ENCODE measurements at places on chromosomes 16 and 17.

DNA sequence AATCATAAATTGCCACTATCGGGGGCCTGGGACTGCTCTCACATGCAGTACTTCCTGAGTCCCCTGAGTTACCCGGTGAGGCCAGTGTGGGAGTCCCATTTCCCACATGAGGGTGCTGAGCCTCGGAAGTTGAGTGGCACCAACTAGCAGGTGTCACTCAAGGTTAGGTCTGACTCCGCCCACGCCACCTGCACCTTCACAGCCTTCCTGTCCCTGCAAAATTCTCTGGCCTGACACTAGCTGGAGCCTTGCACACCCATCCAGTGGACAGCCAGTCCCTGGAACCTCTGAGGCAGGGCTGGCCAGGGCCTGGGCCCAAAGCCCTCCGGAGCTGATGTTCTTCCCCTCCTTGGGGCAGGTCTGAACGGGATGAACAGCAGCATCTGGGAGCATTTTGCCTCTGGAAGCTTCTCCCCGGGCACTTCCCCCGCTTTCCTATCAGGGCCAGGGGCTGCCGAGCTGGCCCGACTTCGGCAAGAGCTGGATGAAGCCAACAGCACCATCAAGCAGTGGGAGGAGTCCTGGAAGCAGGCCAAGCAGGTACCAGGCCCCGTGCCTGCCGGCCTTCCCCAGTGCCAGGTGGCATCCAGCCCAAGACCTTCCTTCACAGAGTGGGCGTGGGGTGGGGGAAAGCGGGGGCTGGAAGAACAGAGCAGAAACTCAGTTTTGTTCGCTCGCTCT is 21.9 kb downstream of the UNC13D start:
- DNase-seq, result peak; percentile 51

DNA sequence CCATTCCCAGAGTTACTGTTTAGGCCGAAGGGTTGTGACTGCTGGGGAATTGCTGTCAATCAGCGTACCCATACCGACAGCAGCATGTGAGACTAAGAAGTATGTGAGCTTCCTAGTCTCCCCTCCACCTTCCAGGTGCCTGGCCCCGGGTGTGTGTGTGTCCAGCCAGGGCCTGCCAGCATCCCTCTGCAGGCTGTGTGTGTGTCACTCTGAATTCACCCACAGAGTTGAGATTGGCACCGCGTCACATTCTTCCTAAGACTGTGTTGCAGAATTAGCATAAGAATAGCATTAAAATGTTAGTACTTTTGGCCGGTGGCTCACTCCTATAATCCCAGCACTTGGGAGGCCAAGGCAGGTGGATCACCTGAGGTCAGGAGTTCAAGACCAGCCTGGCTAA is 31.8 kb downstream of the PRMT7 start:
- DNase-seq, result no peak

GRCh38 chr17:82551779-82552457 is 32.4 kb downstream of the FOXK2 start:
- DNase-seq, result peak; percentile 85

DNA sequence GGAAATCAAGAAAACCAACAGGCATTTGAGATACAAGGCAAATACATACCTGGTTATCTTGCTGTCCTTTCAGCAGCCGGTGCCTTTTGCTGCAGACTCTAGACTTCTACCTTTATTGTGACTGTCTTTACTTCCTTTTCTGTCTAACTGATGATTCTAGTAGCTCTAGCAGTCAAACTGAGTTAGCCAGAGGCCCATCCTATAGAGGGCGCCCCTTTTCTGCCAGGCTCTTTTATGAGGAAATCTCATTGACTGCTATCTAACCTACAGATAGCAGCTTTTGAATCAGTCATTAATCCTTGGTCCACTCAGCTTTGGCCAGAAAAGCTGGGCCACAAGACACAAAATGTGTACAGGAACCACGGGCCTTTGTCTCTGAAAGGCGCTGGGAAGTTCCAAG is 87.5 kb upstream of the WSB1 start:
- DNase-seq, result peak; percentile 9

- DNase-seq, result no peak
Measured at GRCh38 chr17:72359274-72359673, 238.5 kb downstream of the SOX9 start.

- no peak for DNase-seq
Measured at GRCh38 chr17:58387834-58388233, 29.5 kb downstream of the RNF43 start.

GRCh38 chr16:89434490-89434889 is 55.9 kb downstream of the ANKRD11 start:
- DNase-seq, result no peak

- DNase-seq, result no peak
Measured at GRCh38 chr16:72050769-72051464, 3.4 kb upstream of the HP start.
